NCI-H460 (cell line): ENCODE measurements at places on chromosomes 1 and 21.

DNA sequence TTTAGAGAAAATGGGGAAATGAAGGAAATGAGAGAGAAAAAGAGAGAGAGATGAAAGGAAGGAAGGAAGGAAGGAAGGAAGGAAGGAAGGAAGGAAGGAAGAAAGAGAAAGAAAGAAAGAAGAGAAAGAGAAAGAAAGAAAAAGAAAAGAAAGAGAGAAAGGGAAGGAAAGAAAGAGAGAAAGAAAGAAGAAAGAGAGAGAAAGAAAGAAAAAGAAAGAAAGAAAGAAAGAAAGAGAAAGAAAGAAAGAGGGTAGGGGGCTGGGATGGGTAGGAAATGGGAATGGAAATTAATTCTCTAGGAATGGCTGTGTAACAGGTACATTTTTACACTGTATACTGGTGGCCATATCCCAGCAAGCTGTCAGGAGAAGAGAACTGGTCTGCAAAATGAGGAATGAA, 4.3 kb upstream of the SH2D1B start:
- DNase-seq: no peak

- no peak for DNase-seq
Measured at GRCh38 chr21:34889320-34889675, 159.8 kb downstream of the RUNX1 start.

DNA sequence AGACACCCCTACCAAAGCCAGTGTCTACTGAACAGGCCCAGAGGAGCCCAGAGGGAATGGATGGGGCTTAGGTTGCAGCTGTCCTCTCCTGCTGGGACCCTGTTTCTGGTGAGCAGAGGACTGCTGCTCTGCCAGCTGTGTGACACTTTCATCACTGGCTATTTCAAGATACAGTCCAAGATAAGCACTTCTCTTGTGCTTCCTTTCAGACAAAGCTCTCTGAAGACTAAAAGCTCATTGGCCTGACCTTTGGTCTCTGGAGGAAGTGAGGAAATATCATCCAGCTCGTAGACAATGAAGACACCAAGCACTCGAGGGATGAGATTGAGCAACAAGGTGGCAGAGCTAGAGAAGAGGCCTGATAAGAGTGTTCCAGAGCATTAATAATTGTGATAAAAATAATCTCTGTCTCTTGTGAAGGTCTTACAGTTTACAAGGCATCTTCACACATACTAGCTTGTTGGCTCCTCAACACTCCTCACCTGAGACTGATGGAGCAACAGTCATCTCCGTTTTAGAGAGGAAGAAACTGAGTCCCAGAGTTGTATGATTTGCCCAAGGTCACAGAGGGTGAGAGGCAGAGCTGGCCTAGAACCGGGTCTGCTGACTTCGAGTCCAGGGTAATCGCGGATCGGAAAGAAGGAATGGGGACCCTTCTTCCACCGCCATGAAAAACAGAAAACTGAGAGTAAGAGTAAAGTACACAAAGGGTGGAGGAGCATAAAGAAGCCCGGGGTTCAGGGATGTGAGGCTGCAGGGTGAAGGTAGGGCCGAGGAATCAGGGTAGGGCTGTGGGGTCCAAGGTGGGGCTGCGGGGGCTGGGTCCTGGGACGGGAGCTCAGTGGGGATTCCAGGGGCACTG, 666 bp downstream of the PAFAH2 start:
- no peak for DNase-seq

DNA sequence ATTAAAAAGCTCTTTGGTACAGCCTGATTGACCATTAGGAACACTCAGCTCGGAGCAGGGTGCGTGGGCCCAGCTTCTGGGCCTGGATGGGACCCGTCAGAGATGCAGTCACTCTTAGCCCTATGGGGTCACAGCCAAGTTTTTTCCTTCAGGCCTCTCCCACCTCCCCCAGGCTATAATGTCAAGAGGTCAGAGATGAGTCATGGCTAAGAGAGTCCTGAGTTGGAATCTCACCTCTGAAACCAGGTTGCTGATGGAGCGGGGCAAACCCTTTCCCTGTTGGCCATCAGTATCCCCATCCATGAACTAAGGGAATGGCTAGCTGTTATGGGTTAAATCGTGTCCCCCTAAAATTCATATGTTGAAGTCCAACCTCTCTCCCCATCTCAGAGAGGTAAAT, 195.9 kb upstream of the POU3F1 start:
- DNase-seq: no peak

DNA sequence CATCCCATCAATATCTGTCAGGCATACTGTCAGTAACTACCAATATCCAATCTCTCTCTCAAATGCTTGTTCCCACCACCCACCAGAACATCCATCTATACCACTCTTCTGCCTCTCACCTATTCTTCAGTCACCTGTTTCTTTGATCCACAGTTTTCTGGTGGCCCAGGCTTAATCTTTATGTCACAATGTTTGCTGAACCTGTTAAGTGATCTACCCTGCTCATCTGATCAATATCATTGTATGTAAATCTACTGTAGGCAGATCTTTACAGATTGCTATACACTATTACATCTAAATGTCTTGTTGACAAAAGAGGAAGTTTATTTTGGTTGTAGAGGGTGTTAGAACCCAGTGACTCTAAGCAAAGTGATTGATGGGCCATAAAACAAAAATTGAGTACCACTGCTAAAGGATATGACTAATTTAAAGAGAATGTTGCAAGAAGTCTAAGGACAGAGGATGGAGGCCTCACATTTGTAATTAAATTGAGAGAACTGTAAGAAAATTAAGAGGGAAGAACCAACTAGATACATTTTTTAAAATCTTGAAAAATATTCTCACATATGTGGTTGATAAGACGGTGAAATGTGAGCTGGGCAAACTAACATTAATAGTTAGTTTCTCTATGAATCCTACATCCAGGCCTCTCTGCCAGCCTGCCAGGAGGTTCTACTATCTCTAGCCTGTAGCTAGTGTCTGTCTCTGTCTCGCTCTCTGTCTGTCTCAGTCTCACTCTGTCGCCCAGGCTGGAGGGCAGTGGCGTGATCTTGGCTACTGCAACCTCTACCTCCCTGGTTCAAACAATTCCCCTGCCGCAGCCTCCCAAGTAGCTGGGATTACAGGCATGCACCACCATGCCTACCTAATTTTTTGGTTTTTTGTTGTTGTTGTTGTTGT, 34.1 kb downstream of the EGLN1 start:
- DNase-seq: peak; percentile 55
